Fibroblast of upper back skin (primary cell): ENCODE measurements at places on chromosomes 12 and 14.

DNA sequence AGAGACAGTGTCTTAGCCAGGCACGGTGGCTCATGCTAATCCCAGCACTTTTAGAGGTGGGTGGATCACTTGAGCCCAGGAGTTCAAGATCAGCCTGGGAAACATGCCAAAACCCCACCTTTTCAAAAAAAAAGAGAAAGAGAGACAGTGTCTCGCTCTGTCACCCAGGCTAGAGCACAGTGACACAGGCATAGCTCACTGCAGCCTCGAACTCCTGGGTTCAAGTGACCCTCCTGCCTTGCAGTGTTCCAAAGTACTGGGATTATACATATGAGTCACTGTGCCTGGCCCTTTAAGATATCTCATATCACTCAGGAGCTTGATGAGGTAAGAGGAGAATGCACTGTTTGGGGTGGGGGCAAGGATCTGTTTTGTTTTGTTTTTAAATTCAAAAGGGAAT is 48.1 kb upstream of the LTBP2 start:
- no peak for DNase-seq

DNA sequence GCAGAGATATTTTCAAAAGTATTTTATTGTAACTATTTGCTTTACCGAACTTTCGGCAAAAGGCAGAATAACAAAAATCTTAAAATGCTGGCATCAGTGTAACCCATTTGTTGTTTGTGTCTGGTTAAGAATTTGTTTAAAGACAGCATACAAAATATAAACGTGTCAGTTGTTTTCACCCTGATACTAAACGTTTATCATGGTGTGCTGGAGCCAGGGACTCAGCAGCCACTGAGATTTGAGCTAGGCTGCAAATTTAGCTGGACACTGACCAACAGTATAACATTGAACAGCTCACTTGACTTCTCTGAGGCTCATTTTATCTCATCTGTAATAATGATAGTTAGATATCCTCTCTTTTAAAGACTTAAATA is 183.7 kb downstream of the TMTC3 start:
- DNase-seq: no peak

- DNase-seq: no peak
These were observed 33.7 kb upstream of the PPP2R5C start for GRCh38 chr14:101727611-101728366.

DNA sequence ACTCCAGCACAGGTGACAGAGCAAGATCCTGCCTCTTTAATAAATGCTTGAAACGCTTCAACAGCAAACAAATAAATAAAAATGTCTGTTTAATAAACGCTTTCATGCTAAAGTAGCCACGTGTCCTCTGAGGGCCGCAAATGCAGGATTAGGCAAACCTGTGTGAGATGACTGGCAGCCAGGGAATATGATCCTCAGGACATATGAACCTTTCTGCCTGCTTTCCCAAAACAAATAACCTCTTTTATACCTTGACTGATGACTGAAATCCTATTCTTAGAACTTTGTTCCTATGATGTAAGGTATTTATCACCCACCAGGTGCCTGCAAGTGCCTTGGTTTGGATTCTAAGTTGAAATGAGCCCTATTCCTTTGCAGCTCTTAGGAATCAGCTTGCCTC is 14.5 kb upstream of the FLVCR2 start:
- DNase-seq: no peak

DNA sequence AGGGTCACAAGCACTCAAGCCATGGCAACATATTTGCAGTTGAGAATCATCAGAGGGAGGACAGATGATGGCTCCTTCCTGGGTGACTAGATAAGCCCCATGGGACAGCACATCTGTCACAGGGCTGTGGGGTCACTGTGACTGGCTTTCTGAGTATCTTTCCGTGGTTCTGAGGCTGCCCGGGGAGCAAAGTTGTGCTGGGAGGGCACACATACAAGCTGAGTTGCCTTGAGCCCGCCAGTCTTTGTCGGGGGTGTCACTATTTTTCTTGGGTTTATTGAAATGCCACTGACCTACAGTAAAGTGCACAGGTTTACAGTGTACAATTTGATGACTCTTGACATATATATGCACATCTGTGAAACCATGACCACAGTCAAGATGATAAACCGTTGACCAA is 17.2 kb upstream of the KIF26A start:
- no peak for DNase-seq

GRCh38 chr14:56122301-56122700 is 4.1 kb downstream of the PELI2 start:
- peak; percentile 69 for DNase-seq

- no peak for DNase-seq
These were observed 14.8 kb downstream of the HSP90B1 start for GRCh38 chr12:103944964-103945363.
